ENCODE measurements at places on chromosomes 5 and 9. TPM values are rescaled to one million over a fixed set of nuclear protein-coding genes. Genes with fewer than 3 reads are reported as not detected.

GRCh38 chr9:20357037-20357432 is 265.3 kb downstream of the MLLT3 start:
- DNase-seq, result no peak

DNA sequence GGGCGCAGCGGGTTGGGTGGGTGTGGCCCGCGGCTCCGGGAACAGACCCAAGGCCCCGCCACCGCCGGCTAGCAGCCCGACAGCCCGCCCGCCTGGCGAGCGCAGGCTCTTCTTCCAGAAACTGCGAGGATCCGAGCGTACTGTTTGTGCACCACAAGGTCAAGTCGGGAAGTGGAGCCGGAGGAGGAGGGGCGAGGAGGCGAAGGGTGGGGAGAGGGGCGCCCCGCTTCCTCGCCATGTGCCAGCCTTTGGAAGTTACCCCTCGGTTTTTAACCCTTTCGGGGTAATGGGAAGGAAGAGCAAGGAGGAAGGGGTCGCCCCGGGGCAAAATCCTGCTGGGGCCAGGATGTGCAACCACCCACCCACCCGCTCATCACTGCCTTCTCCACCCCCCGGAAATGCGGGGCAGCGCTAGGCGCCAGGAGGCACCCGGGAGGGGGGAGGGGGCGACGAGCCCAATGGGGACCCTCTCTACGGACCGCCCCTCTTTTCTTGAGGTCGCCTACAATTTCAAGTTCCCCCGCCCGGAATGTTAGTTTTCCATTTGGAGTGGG is 1.1 kb upstream of the JADE2 start:
- DNase-seq, result no peak

GRCh38 chr9:137499858-137500661 is 40.9 kb upstream of the NSMF start:
- DNase-seq, result no peak

DNA sequence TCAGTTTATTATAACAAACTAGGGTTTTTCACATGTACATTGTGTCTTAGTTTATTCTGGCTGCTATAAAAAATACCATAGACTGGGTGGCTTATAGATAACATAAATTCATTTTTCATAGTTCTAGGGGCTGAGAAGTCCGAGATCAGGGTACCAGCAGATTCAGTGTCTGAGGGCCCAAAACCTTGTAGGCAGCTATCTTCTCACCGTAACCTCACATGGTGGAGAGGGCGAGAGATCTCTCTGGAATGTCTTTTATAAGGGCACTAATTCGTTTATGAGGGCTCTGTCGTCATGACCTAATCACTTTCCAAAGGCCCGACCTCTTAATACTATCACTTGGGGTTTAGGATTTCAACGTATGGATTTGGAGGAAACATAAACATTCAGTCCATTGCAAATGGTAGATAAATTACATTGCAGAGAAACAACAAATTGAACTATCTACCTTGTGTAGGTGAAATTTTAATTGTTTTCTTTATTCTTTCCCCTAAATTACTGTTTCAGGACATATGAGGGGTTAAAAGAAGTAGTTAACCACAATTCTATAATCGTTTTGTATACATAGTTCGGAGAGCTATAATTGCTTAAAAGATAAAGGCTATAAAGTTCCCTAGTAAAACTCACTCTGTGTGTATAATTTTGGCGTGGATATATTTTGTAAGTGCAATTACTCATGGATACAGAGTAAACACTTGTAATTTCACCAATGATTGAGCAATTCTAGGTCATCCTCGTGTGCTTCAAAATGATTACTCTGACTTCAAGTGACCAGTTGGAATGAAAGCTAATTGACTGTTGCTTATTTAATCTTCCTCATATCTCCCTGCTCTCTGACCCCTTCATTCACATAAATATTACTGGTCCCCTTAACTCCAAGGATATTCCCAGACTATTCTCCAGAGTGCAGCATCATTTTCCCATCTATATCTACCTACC is 247.5 kb upstream of the TMEM161B start:
- no peak for DNase-seq

GRCh38 chr5:151676719-151677118 is 10.0 kb downstream of the SPARC start:
- no peak for DNase-seq

- DNase-seq, result no peak
Measured at GRCh38 chr5:42606464-42606869, 150.2 kb upstream of the CCDC152 start.

DNA sequence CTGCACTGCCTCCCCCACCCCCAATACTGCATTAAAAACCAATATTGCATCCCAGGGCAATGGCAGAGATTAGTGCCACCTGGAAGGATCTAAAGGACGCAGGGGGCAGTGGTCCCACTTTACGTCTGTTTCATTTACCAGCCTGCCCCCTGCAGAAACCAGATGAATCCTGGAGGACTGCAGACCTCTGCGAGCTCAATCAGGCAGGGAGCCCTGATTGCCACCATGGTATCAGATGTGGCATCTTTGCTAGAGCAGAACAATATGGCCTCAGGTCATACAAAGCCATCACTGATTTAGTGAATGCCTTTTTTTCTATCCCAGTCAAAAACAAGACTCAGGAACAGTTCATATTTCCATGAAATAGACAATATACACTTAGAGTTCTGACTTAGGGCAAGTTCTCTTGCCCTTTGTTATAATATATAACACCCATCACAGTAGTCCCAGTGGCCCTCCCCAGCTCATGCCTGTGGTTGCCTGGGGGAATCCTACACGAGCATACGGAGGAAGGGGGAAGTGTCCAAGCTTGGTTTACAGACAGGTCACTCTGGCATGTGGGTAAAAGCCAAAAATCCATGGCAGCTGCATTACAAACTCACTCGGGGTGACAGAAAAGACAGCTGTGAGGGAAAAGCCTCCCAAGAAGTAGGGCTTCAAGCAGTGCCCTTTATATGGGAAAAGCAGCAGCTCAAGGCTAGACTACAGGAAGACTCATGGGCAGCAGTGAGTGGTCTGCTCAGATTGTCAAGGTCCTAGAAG is 85.1 kb downstream of the MED27 start:
- no peak for DNase-seq

GRCh38 chr5:78496373-78496772 is 136.0 kb downstream of the SCAMP1 start:
- no peak for DNase-seq

GRCh38 chr5:94212476-94212875 is 405.9 kb downstream of the KIAA0825 start:
- no peak for DNase-seq

- DNase-seq, result no peak
Measured at GRCh38 chr5:37136694-37137093, 112.5 kb downstream of the CPLANE1 start.

DNA sequence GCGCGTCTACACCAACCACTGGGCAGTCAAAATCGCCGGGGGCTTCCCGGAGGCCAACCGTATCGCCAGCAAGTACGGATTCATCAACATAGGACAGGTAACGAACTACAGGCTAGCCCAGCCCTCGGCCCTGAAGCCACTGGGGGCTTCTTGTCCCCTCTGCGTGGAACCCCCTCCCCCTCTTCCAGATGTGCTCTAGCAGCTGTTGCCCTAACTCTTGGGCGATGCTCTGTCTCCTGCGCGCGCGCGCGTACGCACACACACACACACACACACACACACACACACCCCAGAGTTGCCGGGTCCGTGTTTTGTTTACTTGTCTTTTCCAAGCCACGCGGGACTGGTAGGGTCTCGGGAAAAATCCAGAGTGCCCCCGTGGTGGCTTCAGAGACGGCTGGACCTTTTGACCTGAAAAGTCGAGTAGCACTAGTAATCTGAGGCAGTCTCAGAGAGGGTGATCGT is 836 bp downstream of the PCSK5 start:
- DNase-seq, result no peak

DNA sequence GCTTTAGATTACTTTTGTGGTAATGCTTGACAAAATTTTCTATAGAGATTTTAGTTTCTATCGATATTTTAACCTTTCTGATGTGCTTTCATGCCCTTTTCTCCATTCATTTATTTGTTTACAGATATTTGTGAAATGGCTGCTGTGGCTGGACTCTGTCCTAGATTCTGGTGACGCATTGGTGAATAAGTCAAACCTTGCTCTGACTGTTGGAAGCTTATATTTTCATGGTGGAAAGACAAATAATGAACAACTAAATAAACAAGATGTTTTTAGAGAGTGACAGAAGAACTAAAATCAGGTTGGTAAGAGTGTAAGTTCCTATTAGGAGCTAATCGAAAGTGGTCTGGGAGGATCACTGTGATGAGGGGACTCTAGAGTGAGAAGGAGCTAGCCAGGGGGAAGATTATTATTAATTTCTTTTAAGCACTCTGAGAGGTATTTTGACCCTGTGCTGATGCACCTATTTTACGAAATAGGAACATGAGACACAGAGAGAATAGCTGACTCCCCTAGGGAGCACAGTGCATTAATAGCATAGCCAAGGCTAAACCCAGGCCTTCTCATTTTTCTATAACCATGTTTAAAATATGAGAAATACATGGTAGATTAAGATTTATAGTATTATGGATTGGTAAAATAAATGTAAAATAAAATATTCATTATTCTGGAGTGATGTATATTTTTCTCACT is 411.9 kb upstream of the ARRDC3 start:
- DNase-seq, result no peak

DNA sequence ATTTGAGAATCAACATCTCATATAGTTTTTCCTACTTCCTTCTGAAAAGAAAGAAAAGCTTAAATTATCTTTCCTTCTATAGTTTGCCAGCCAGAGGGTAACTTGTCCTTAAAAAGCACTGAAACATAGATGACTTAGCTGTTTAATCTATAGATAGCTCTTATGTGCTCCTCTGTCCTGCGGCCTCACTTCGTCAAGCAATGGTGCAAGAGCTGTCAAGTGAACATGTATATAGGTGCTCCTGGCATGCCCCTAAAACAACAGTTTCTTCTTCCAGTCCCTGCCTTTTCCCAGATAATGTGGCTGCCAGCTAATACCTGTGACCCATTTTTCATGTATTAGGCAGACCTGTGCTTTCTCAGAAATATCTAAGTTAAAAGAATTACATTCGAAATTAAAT is 287.7 kb upstream of the EFNA5 start:
- DNase-seq, result no peak

GRCh38 chr9:84978661-84979060 is 309.1 kb downstream of the NTRK2 start:
- DNase-seq, result no peak

DNA sequence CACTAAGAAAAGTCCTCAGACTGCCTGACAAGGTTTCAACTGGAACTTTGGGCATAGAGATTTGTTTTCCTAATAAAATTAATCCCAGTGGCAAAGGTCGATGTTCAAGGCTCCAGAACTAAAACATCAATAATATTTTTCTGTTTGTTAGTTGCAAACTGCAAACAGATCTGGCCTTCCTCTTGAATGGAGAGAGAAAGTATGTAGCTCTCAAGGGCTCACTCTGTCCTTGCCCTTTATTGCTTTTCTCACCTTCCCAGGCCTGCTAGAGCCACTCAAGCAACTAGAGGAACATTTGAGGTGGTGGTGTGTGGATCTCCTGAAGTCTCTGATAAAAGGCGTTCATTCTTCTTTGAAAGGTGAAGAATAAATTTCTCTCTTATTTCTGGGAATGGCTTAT is 16.6 kb downstream of the ALDH1A1 start:
- no peak for DNase-seq

GRCh38 chr9:2403701-2404100 is 217.9 kb upstream of the VLDLR start:
- no peak for DNase-seq

DNA sequence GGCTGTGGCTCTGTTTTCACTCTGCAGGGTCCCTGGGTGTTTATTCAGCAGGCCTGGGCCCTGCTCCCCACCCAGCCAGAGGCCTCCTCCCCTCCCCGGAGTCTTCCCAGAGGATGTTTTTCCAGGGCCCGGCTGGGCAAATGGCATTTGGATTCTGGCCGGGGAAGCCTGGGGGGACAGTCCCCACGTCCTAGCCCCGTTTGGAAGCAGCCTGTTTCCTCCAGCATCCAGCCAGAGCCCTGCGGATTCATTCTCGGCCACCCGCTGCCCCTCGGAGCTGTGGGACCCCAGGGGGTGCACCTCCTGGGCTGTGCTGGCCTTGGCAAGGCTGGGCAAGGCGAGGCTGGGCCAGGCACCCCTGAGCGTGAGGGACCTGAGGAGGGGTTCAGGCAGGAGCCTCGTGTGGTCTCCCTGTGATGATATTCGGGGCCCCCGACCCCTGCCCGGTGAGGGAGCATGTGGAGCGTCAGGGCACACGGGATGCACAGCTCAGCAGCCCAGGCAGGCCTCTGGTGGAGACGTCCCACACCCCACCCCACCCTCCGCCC is 48.8 kb upstream of the EGFL7 start:
- no peak for DNase-seq

GRCh38 chr5:157999696-158000095 is 140.8 kb upstream of the CLINT1 start:
- DNase-seq, result no peak

DNA sequence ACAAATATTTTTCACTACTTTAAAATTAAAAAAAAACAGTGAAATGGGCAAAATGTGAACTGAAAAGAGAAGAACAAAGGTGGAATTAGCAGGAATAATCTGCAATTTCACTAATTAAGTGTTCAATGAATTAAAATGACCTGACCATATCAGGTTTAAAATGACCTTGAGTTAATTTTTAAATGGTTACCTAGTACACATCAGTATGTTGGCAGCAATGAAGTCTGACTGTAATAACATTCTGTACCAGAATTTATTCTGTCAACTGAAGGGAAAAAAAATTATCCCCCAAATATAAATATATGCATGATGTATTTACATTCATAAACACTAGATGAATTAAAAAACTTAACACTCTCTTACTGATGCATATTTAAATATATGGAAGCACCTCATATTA is 165.6 kb downstream of the RFX3 start:
- no peak for DNase-seq

The CSF2 gene
- not detected for total RNA-seq

The LCN9 gene
- not detected for total RNA-seq

The ZNF366 gene
- 7.9 TPM for total RNA-seq

The F2RL2 gene
- total RNA-seq, result not detected

The HTR4 gene
- total RNA-seq, result 0.21 TPM

The PCDHGC4 gene
- 59.3 TPM for total RNA-seq

The PPP3R2 gene
- total RNA-seq, result not detected

The FCN2 gene
- not detected for total RNA-seq

The NTRK2 gene
- total RNA-seq, result 23.8 TPM

The CMBL gene
- total RNA-seq, result 0.75 TPM

The TMC1 gene
- not detected for total RNA-seq

The OR2V2 gene
- total RNA-seq, result not detected

The CNTNAP3 gene
- 9.0 TPM for total RNA-seq
